NCI-H774 (cell line): ENCODE measurements at places on chromosomes 1 and 21.

DNA sequence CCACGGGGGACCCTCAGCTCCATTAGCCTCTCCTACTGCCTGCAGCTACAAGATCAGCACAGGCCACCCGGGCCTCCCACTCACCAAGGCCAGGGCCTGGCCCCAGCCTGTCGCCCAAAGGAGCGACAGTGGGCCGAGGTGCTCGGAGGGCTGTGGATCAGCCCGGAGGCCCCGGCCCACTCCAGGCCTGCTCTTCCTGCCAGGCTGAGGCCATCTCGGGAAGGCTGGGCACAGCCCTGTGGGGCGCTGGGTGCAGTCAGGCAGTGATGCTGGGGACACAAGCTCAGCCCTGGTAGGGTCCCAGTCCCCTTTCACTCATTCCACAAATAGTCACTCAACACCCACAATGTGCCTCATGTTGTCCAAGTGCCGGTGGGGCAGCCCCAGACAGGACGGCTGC, 58.8 kb downstream of the CASZ1 start:
- DNase-seq: no peak

- no peak for DNase-seq
These were observed 121.7 kb downstream of the ZZZ3 start for GRCh38 chr1:77560741-77561140.

DNA sequence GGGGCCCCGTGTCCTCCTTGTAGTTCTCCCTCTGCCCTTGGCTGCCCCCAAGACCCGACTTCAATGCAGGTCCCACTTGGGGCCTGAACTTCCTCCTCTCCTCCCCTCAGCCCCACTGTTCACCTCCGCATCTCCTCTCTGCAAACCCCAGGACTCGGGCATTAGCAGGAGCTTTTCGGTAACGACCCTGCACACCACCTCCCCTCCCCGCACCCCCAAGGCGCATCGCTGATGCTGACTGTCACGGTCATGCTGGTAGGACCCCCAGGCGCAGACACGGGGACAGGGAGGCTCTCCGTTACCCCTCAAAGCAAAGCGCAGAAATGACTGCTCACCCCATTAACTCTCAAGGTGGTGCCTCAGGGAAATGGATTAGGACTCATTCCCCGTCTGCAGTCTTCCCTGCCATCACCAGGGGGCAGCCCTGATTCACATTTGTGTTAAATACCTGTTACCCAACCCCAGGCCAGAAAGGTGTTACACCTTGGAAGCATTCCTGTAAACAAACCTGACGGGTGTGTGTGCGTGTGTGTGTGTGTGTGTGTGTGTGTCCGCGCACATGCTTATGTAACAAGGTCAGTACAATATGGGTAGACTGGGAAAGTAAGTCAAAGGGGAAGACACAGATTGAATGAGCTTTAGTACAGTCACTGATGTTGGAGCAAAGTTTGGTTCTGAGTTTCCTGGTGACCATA, 6.4 kb upstream of the GUCA2B start:
- peak; percentile 91 for DNase-seq

DNA sequence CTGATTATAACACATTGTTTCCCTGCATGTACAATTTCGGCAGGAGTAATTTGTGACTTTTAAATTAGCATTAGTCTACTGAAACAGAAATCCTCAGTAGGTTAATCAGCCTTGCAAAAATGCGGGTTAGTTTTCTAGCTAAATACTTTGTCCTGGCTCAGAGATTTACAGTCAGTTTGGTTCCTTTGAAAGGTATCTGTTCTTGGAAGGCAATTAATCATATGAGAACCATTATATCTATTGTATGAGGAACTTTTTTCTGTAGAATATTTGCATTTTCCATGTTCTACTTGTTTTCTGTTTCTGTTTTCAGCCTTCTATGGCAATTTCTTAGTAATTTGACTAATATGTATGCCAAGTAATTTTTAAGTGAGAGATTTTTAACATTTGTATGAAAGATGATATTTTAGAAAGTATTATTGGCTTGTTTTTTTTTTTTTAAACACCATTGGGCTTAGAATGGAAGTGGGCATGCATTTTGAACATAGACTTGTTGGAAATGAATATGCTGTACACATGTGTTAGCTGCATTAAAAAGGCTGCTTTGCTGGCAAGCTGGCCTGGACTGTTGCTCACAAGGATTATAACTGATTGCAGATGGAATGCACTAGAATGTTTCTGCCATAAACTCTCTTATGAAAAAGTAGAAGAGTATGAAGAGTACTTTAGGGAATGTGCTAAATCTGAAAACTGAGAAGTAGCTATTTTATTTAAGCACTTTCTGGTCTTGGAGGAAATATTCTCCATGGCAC, 26.2 kb downstream of the KIF1B start:
- DNase-seq: no peak
